Cortex of kidney (tissue), 1 donor: ENCODE measurements at places on chromosomes 6 and 20.

DNA sequence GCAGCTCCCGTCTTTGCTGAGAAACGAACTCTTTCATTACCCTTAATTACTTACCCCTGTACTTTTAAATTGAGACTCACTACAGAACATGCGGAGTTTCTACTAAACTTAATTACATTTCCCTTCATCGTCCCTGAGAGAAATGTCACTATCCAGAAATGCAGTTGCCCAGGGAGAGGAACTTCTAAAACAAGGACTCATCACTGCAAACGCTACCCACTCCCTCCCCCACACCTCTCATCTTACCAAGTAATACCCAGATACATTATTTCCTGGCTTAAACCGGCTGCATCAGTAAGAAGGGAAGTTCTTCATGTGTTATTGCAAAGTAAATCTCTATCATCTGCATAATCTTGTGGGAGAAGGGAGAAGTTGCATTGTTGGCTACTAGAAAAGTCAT lies 138.3 kb downstream of the IPCEF1 start:
- no peak for DNase-seq

DNA sequence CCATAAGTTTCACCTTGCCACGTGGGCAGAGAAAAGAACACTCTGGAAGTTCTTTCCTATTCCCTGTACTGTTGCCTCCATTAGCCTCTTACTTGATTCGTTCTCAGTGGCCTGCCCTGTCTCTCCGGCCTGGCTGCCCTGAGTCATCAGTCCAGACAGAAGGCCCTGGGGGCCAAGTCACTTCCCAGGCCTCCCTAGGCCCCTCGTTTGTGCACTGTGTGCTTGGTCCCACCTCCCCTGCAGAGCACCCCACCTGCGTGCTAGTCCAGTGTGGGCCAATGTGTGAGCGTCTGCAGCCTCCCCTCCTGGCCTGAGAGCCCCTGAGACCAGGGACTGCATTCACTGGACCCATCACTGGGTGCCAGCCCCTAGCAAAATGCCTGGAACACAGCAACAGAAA lies 191.2 kb upstream of the RREB1 start:
- DNase-seq = no peak

DNA sequence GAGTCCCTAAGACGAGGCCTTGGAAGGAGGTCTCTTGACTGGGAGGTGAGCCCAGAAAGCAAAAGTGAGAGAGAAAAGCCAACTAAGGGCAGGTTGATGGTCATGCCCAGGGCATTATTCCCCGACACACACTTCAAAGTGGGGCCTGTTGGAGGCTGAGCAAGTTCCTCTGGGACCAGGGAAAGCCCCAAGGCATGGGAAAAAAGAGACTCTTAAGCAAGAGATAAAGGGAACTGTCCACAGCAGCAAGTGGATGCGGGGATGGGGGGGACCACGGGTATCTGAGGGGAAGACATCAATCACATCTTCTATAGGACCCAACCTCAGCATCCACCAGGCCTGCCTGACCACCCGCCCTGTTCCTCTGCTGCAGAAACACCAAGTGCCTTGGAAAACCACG lies 119.9 kb upstream of the MAFB start:
- no peak for DNase-seq

DNA sequence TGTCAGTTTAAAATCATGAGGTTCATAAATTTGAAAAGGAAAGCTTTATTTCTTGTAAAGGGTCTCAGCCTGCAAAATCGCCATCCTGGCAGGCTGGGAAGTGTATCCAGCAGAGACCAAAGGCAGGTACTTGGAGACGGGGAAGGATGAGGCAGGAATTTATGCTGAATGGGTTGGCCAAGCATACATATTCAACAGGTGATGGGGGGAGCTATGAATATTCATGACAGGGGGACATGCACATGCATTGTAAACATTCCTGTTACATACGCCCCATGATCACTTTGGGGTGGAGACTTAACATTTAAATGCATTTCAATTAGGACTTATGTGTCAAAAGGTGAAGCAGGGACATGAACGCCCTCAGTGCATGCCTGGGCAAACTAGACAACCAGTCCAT lies 9.8 kb upstream of the SLC22A1 start:
- no peak for DNase-seq

DNA sequence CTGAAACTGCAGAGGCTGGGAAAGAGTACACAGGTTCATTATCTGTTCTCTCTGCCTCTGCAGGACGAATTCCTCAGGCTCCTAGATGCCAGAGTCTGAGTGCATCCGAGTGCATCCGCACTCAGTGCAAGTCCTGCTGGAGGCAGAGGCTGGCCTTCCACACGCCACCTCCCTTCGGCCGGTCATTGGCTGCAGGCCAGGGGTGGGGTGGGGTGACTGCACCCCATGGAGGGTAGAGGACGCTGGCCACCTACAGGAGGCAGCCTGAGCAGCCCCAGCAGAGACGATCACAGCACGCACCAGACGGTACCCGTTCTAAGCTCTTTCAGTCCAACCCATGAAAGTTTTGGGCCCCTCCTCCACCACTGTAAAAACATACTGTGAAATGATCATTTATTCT lies 11.7 kb downstream of the SFT2D1 start:
- DNase-seq = no peak

GRCh38 chr6:18515767-18516166 lies 128.6 kb downstream of the RNF144B start:
- no peak for DNase-seq

DNA sequence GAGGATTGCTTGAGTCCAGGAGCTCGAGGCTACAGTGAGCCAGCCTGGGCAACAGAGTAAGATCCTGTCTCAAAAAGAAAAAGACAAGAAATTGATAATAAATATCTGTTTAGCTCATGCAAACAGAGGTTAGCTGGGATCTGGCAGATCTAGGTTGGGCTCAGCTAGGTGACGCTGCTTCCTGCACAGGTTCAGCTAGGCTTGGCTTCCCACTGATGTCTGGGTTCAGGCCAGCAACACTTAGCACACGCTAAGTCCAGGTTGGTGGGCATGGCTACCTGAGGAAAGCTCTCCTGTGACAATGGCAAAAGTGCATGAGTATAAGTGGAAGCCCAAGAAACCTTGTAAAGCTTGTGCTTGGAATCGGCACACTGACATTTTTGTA lies 48.7 kb downstream of the RIN2 start:
- DNase-seq = no peak

- DNase-seq = no peak
These were observed 69.4 kb upstream of the KCNG1 start for GRCh38 chr20:51092338-51092737.

- DNase-seq = no peak
These were observed 129.2 kb downstream of the BCKDHB start for GRCh38 chr6:80235647-80236046.

DNA sequence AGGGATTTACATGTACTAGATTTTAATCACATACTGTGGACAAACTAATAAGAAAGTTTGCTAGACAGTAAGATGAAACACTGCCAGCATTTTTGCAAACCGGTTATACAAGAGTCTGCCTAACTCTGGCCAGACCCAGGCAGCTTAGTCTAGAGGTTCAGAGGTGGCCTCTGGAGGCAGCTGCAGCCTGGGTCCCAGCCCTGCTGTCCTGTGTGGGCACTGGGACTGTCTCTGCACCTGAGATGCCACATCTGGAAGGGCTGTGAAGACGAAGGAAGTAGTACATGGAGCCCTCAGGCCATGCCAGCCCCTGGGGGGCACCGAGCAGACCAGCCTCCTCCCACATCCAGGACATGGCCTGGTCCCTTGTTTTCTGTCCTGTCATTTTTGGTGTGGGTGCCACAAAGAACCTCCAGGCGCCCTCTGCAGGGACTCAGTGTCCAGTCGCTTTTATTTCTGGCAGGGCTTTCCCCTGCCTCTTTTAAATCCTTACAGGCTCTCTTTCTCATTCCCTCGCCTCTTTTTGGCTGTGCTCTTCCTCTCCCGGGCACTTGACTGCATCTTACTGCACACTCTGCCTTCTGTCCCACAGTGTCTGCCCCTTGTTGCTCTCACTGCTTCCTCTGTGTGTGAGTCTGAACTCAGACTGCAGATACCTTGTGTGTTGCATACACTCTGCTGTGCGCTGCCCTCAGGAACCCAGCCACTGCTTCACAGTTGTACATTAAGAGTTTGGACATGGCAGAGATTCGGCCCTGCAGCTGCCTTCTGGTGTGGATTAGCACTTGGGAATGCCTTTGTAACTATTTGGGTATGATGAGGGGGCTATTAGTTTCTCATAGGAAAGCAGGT lies 216.7 kb downstream of the ZDHHC14 start:
- no peak for DNase-seq

DNA sequence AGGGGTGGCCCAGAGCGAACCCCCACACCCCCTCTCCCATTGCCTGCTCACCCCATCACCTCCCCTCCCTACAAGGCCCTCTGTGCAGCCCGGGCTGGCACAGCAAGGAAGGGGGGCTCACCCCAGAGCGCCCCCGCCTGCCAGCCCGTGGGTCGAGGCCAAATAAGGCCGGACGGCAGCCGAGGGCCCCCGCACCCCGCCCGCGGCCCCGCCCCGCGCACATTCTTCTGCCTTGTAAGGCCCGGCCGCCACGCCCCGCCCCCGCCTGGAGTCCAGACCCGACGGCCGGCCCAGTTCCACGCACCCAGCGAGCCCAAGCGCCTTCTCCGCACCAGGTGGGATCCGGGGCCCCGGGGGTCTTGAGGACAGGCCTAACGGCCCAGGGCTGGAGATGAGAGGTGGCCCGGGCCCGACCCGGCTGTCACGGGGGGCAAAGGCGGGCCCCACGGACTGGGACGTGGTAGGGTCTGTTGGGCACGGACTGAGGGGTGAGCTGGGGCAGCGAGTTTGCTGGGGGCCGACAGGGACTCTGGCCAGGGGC lies at the start of gene MYL9:
Gene MYL9, plus strand, starts transcription at position 293 of the 541 bp plus-strand sequence. CDS start 3,366 bp downstream, outside the sequence.
- no peak for DNase-seq

DNA sequence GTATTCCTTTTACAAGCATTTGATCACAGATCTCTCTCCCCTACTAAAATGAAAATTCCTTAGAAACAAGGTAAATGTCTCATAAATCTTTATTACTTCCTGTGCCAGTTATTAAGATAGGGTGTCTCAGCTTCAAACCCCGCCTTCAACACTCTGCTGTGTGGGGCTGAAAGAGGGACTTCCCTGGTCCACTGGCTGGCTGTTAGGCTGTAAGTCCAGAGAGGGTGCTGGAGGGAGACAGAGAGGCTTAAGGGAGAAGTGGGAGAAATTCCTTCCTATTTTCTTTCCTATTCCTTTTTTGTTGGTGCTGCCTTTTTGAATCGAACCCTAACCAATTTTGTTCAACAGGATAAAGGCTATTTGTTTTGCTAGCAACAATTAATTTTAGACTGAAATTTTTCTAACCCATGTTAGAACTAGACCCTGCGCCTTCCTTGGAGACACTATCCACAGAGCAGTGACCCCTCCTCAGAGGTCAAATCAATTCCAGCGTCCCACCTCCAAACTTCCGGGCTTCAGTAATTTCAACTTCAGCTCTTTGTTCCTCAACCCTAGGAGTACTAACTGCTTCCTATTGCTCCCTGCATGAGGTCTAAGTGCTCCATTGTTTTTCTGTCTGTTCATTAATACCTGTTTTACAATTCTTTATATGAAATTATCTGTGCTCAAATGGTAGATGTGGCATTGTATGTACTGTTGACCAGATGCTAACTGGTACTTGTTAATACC lies 207.5 kb upstream of the OPRM1 start:
- no peak for DNase-seq

- DNase-seq = no peak
These were observed 33.3 kb downstream of the PPP1R14C start for GRCh38 chr6:150176152-150176551.

DNA sequence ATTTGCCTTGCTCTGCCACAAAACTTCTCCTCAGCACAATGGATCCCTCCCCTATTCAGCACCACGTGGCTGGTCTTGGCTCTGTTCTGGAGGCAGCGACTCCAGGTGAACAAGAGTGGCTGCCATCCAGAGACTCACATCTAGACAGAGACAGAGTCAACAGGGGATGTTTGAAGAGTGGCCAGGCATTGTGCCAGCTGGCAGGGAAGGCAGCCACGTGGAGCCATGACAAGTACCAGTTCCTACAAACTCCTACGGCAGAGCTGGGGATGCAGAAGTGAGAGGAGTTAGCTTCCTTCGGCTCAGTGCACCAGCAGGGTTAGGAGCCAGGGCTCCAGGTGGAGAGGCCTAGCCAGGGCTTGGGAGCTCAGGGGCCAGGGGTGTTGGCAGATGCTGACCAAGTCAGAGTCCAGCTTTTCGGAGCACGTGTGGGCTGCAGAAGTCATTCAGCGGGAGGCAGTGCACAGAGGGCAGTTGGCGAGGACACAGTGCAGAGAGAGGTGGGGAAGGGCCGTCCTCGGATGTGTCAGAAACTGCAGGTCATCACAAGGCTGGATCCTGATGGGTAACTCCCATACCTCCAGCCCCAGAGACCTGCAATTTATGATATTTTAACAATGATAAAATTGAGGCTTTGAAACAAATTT lies 171.7 kb upstream of the PDE10A start:
- no peak for DNase-seq

DNA sequence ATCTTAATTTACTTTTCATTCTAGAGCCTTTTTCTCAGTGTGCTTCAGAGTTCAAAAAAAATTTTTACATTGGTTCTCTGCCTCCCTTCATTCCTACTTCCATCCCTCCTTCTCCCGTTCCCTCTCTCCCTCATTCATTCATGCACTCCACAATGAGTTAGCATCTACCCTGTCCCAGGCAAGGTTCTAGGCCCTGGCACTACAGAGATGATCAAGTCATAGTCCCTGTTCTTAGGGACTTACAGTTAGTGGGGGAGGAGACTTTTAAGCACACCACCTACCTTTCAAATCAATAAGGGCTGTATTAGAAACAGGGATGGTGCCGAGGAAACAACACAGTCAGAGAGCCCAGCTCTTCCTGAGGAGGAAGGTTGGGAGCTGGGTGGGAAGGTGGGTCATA lies 40.3 kb downstream of the MAP3K5 start:
- DNase-seq = no peak

- no peak for DNase-seq
These were observed 121.4 kb downstream of the KIF13A start for GRCh38 chr6:17865798-17866725.

DNA sequence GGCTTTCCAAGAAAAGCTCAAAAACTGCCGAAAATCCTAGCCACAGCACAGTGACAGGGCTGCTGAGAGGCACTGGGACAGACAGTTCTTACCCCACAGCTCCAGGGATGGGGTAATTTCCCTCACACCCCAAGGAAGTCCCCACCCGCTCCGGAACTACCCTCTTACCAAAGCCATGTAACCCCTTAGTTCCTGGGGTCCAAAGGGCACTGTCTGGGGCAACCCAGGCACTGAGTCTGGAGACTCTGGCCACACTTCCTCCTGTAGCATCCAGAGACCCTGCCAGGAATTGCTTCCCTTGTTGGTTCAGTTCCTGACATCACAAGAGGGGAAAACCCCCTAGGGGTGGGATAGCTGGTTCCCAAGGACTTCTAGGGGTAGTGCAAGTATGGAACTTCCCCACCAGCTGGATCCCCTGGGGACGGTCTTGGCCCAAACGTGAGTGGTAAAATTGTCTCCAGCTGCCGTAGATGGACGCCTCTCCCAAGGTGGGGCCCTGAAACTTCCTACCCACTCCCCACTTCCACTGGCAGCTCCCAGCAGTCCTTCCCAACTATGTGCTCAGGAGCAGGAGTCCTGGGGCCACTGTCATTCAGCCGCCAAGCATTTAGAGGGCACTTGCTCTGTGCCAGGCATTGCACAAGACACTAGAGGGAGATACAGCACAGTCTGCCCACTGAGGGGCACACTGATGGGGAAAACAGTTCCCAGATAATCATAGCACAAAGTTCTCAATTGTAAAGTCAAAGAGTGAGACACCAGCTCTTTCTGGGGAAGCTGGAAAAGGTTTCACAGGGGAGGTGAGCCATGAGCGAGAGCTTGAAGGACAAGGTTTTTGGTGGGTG lies 17.2 kb upstream of the HCK start:
- DNase-seq = no peak
